ENCODE measurements at places on chromosomes 3 and 15.
A peak's percentile ranks its signal among the peaks of the same experiment; 100 is the strongest.

DNA sequence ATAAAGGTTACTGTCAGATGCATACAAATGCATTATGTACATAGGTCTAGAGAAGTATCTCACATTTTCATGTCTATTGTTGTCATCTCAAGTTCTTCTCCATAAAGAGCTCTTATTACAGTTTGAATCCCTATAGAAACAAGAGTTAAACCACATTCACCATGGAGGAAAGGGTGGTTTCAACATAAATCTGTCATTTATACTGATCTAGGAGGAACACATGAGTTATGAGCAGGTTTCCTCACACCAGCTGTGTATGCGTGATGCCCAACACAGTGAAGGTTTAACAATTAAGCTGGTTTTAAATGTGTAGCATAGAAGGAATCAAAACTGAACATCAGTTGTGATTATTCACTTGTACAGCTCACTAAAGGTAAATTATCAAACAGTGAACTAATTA, 251.7 kb downstream of the KCNMB2 start:
- 0 out of 2 replicates have a peak, but pooled peaks cover 2% of the 10 kb centered on the region for H3K36me3 ChIP-seq
- no peaks in the 10 kb centered on the region for H3K27me3 ChIP-seq
- no peak for DNase-seq
- H3K4me1 ChIP-seq = peaks cover 5% of the 10 kb centered on the region
- no peak overlapping the region for H3K4me3 ChIP-seq

- H3K4me3 ChIP-seq = no peak overlapping the region
- no peak overlapping the region for H3K27ac ChIP-seq
- H3K4me1 ChIP-seq = peaks cover 15% of the 10 kb centered on the region
These were observed 7.0 kb upstream of the PLA1A start for GRCh38 chr3:119590706-119591105.

DNA sequence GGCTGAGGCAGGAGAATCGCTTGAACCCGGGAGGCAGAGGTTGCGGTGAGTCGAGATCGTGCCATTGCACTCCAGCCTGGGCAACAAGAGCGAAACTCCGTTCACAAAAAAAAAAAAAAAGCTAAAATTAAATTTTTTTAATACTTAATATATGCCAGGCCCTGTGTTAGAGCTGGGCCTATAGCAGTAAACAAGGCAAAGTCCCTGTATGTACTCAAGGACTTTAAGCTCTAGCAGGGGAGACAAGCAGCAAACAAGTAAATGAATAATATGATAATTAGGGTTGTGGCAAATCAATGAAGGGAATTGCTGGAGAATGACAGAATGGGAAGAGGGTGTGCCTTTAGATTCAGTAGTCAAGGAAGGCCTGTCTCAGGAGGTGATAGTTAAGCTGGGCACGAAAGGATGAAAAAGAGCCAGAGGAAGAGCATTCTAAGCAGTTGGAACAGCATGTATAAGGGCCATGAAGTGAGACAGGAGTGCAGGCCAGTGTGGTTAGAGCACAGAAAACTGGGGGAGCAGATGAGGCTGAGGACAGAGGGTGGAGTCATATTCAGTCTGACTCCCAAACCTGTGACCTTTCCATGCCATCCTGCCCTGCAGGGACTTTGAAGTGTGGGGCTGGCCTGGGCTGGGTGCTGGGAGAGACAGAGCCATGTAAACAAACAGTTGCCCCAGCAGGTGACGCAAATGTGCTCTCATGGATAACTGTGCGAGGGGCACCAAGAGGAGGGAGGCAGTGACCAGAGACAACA, 6.6 kb upstream of the RAF1 start:
- H3K36me3 ChIP-seq = peaks cover 14% of the 10 kb centered on the region
- peaks cover 39% of the 10 kb centered on the region for H3K4me1 ChIP-seq
- peaks cover 13% of the 10 kb centered on the region for H3K27me3 ChIP-seq
- H3K4me3 ChIP-seq = no peak overlapping the region
- no peak for DNase-seq

DNA sequence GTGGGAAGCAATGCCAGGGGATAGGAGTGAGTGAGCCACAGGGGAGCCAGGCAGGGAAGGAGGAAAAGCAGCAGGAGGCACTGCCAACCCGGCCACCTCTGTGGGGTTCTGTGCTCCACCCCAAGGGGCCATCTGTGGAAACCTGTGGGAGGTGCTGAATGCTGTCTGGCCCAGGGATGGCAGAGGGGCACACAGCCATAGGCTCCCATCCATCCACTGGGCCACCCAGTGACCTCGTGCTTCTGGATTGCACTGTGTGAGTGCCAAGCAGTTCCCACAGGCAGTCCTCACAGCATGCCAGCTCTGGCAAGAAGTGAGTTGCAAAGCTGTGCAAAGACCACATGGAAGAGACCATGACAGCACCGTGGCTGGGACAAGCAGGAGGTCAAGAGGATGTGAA, 27.5 kb downstream of the DNAJB8 start:
- no peaks in the 10 kb centered on the region for H3K36me3 ChIP-seq
- H3K27me3 ChIP-seq = peaks cover 37% of the 10 kb centered on the region
- no peak for DNase-seq
- H3K4me1 ChIP-seq = peaks cover 24% of the 10 kb centered on the region
- H3K27ac ChIP-seq = no peak overlapping the region

- no peak overlapping the region for H3K4me3 ChIP-seq
- no peaks in the 10 kb centered on the region for H3K36me3 ChIP-seq
- no peak overlapping the region for H3K27ac ChIP-seq
- H3K4me1 ChIP-seq = 0 out of 2 replicates have a peak, but pooled peaks cover 3% of the 10 kb centered on the region
These were observed 327.4 kb upstream of the LRRFIP2 start for GRCh38 chr3:37501571-37502313.

- H3K36me3 ChIP-seq = no peaks in the 10 kb centered on the region
- no peak overlapping the region for H3K27ac ChIP-seq
- peaks cover 4% of the 10 kb centered on the region for H3K4me1 ChIP-seq
- H3K4me3 ChIP-seq = no peak overlapping the region
- DNase-seq = no peak
These were observed 156.0 kb upstream of the MCTP2 start for GRCh38 chr15:94075349-94075748.

GRCh38 chr3:13876451-13877100, 3.3 kb downstream of the WNT7A start:
- DNase-seq = no peak
- no peak overlapping the region for H3K27ac ChIP-seq
- H3K4me1 ChIP-seq = peaks cover 21% of the 10 kb centered on the region
- H3K4me3 ChIP-seq = no peak overlapping the region

DNA sequence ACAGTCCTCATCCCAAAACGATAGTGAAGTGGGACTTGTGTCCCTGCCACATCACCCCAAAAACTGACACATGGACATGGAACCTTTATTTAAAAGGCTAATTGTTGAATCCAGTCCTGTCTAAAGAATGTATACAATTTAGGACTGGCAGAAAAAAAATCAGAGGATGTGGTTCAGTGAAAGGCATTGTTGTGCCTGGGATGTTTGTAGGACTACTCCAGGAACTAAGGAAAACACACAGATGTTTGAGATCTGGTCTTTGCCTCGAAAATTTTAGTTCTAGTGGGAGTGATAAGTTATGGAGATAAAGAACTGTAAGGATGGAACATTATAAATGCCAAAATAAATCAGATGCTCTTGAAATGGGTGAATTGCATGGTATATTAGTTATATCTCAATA, 27.2 kb downstream of the VGLL4 start:
- no peaks in the 10 kb centered on the region for H3K27me3 ChIP-seq
- H3K27ac ChIP-seq = peak overlapping the region; percentile 43
- peaks cover 83% of the 10 kb centered on the region for H3K4me1 ChIP-seq
- DNase-seq = no peak
- H3K36me3 ChIP-seq = no peaks in the 10 kb centered on the region

DNA sequence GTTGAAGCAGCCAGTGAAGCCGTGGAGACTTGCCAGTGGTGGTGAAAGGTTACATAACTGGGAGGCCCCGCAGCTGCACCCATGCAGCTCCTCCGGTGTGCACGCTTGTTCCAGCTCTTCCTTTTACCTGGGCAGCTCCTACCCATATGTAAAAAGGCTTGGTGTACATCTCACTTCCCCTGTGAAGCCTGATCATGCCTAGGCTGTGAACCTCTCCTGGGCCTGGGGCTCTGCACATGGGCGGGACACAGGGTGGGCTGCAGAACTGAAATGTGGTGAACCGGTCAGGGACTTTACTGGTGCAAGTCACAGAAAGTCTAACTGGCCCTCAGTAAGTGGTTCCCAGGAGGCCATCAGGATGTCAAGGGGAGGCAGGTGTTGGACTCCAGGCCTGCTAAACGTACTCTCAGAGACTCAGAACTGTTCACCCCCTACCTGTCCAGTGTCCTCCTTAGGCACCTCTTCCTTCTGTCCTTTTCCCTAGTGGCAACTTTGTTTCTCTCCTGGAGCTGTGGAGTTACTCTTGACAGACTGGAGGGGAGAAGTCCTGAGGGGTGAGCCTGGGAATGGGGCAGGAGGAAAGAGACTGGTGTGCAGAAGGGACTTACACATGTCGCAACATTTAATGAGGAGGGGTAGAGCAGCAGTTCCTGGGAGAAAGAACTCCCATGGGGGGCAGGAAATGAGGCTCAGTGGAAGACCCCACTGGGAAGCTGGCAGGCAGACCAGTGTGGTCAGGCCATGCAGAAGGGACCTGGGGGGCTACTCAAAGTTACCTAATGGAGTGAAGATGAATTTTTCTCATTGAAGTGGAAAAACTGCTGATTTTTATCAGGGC, 148.1 kb downstream of the EEFSEC start:
- DNase-seq = no peak

GRCh38 chr15:27449941-27450340, 479.0 kb downstream of the GABRG3 start:
- no peak for DNase-seq
- no peak overlapping the region for H3K4me3 ChIP-seq
- H3K4me1 ChIP-seq = peaks cover 8% of the 10 kb centered on the region
- no peaks in the 10 kb centered on the region for H3K27me3 ChIP-seq
- H3K27ac ChIP-seq = no peak overlapping the region

GRCh38 chr3:16908896-16909295, 24.1 kb downstream of the PLCL2 start:
- DNase-seq = no peak
- peaks cover 33% of the 10 kb centered on the region for H3K4me1 ChIP-seq
- H3K27me3 ChIP-seq = no peaks in the 10 kb centered on the region
- no peak overlapping the region for H3K4me3 ChIP-seq
- no peaks in the 10 kb centered on the region for H3K36me3 ChIP-seq

- H3K27ac ChIP-seq = no peak overlapping the region
- H3K4me1 ChIP-seq = no peaks in the 10 kb centered on the region
- H3K4me3 ChIP-seq = no peak overlapping the region
- no peaks in the 10 kb centered on the region for H3K27me3 ChIP-seq
- H3K36me3 ChIP-seq = no peaks in the 10 kb centered on the region
These were observed 148.4 kb downstream of the B3GALNT1 start for GRCh38 chr3:160956785-160957184.

DNA sequence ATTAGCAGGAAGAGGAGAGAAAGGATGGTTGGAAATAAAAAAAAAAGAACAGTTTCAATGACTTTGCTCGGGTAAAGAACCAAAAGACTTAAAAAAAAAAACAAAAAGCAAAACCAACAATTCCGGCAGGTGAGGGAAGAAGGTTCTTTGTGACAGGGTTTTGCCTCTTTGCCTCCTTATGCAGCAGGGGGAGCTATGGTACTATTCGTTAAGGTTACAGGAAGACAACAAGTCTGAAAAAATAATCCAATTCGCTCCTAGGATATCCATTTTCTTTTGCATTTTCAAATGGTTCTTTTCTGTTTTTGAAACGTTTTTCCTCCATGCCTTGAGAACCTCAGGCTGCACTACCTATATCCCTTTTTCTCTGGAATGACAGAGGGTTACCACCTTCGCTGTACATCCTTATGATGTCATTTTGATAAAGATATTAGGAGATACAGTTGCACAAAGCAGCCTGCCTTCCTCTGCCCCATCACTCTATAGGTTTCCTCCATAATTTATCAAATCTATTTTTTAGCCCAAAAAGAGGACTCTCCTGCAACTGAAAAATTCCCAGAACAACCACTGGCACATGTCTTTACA, 55.0 kb downstream of the CFAP20DC start:
- H3K4me3 ChIP-seq = no peak overlapping the region
- H3K4me1 ChIP-seq = peaks cover 11% of the 10 kb centered on the region
- H3K27ac ChIP-seq = no peak overlapping the region
- no peaks in the 10 kb centered on the region for H3K36me3 ChIP-seq

DNA sequence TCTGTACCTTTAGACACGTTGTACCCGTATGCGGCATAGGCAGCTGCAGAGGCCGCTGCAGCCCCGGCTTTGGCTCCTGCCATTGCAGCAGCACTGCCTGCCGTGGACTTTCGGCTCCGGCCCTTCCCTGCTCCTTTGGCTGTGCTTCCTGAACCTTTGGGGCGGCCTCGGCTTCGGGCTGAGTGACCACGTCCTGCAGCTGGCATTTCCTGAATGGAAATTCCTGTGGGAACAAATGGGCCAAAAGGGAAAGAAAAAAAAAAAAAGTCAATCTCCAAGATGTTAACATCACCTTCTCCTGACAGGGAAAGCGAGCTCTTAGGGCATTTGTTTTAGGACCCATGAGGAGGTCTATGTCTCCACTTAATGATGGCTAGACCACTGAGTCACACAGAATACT, 29.6 kb downstream of the CHAC1 start:
- no peak overlapping the region for H3K27ac ChIP-seq
- peaks cover 80% of the 10 kb centered on the region for H3K36me3 ChIP-seq
- no peaks in the 10 kb centered on the region for H3K4me1 ChIP-seq
- no peaks in the 10 kb centered on the region for H3K27me3 ChIP-seq
- DNase-seq = no peak

GRCh38 chr3:181326637-181327223, 337.2 kb upstream of the DNAJC19 start:
- no peak for DNase-seq
- H3K4me3 ChIP-seq = no peak overlapping the region
- no peaks in the 10 kb centered on the region for H3K27me3 ChIP-seq
- peaks cover 2% of the 10 kb centered on the region for H3K36me3 ChIP-seq
- no peak overlapping the region for H3K27ac ChIP-seq
- H3K4me1 ChIP-seq = peaks cover 20% of the 10 kb centered on the region

DNA sequence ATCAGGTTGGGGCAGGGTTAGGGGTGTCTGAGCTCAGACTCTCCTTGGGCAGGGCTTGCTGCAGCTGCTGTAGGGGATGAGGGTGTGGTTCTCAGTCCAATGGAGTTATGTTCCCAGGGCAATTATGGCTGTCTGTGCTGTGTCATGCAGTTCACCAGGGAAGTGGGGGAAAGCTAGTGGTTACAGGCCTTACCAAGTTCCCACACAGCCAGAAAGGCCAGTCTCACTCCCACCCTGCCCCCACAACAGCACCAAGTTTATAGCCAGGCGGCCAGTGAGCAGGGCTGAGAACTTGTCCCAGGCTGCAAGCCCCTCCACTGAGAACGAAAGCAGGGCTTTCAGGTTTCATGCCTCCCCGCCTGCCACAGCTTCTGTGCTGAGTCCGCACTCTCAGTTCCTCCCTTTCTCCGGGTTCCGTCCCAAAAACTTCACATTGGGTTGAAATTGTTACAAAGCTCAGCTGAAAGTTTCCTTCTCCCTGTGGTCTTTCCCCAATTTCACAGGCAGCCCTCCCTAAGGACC, 19.6 kb upstream of the CPOX start:
- no peaks in the 10 kb centered on the region for H3K36me3 ChIP-seq
- H3K27me3 ChIP-seq = no peaks in the 10 kb centered on the region
- H3K27ac ChIP-seq = no peak overlapping the region
- 0 out of 2 replicates have a peak, but pooled peaks cover 8% of the 10 kb centered on the region for H3K4me1 ChIP-seq
